ENCODE measurements at places on chromosomes 16 and 17.

DNA sequence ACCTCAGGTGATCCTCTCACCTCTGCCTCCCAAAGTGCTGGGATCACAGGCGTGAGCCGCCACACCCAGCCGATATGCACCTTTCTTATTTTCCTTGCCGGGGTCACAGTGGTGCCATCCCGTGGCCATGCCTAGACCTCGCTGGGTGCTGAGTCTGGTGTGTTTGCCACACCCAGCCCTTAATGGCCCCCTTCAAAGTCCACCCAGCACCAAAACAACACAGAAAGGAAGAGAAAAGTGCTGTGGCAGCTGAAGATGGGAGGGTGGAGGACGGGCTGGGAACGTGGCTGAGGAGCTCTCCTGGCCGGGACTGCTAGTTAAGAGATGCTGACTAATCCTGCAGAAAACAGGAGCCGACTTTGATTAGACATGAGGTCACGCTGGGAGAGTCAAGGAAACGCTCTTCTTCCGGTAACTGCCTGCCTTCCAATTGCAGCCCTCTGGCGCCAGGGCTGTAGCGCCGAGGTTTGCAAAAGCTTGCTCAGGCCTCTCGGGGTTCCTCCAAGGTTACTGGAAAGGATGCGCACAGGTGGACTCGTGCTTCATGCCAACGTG is 10.9 kb downstream of the SLC43A2 start:
- no peak for DNase-seq

DNA sequence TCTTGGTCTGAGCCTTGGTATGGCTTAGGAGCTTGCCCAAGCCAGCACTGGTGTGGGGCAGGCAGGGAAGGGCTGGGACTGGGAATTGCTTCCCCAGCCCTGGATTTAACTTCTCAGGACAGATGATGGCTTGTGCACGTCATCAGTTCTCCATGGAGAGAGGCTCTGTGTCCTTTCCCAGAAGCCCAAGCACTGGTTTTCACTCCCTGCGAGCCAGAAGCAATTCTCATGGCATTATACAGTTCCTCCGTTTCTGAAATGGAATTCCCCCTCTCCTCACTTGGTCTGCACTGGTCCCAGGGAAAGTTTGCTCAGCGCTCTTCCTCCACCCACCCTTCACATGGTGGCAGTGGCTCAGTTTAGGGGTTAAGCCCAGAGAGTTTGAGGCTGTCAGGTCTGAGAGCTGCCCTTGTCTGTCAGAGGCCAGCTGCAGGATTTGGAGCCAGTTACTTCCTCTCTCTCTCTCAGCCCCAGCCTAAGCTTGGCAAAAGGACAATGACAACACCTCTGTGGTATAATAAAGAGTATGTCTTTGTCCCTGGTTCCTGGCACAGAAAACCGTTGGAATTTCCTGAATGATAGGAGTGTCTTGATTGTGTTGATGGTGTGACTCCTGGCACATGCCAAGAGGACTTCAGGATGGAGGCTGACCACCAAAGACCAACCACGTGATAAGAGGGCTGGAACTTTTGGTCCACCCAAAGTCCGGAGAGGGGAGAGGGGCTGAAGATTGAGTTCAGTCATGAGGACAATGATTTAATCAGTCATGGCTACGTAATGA is 219.6 kb upstream of the TNRC6C start:
- no peak for DNase-seq

- no peak for DNase-seq
These were observed 189.2 kb downstream of the STX8 start for GRCh38 chr17:9386401-9386800.

DNA sequence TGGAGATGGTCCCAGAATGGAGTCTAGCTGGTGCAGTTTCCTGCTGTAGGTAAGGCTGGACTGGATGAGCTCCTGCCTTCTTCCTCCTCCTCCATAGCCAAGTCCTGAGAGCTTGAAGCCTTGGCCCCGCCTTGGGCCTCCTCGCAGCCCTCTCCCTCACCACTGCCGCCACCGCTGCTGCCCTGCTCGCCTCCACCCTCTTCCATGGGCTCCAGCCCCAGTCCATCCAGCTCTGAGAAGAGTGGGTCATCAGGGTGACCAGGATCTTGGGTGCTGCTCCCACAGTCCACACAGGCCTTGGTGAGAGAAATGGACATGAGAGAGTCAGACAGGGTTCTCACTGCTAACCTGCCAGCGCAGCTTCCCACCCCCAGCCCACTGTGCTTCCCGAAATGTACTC is 11.2 kb downstream of the PER1 start:
- DNase-seq, result no peak

DNA sequence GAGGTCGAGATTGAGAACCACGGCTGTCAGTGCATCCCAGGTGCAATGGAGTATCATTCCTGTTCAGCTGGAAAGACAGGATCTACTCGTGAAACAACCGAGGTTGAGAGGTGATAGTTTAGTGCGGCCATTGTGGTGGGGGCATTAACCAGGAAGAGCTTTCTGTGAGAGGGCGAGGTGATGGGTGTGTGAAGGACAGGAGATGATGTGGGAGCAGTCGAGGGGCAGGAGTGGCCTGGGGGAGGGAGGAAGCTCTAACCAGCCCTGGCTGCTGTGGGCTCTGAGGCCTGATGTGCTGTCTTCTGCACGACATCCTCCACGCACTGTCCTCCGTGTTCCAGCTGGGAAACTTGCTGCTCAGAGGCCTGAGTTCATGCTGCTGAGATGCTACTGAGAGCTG is 22.0 kb downstream of the GOSR2 start:
- DNase-seq, result no peak

GRCh38 chr17:75088465-75089417 is 987 bp downstream of the SLC16A5 start:
- no peak for DNase-seq

DNA sequence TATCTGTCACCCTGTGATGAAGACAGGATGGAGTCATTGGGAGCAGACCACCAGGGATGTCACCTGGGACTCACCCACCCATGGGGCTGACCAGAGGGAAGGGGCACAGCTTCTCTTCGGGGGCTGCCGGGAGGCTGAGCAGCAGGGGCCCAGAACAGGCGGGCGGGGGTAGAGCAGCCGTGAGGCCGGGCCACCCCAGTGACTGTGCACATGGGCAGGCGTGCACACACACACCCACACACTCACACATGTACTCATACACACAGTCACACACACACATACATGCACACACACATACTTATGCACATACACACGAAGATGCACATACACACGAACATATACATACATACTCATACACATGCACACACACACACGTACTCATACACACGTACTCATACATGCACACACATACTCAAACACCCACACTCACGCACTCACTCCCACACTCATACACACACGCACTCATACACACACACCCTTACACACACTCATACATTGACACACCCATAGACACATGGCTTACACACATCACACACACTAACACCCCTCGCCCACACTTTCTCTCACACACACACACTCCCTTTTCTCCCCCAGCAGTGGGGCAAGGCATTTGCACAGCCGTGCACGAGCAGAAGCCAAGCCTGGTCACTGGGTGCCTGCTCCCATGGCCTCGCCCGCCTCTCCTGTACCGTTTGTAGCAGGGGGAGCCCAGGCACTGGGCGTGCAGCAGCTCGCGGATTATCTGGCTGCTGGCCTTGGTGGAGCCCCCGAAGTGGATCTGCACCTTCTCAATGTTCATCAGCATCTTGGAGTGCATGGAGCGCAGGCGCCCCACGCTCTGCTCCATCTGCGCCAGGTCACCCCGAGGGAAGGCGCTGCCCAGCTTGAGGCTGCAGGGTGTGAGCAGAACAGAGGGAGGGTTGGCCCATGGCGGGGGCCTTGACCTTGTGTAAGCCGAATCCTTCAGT is 12.4 kb downstream of the UBALD2 start:
- no peak for DNase-seq

DNA sequence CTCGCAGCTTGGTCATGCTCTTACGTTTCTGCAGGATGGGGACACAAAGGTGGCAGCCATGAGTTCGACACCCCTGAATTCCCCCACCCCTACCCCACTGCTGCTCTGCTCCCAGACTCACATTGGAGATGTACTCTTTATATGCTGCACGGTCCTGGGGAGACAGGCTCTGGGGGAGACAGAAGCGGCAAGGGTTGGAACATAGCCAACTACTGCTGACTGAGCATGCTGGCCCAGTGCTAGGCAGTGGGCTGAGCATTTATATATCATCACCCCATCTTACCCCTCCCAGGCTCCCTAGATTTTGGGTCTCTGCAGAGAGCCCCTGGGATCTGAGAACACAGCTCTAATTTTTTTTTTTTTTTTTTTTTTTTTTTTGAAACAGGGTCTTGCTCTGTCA is 8.1 kb upstream of the ATXN7L3 start:
- no peak for DNase-seq

- DNase-seq, result no peak
These were observed 27.6 kb downstream of the ZNF276 start for GRCh38 chr16:89748921-89749320.

GRCh38 chr17:48747445-48748363 is 19.2 kb upstream of the HOXB13 start:
- no peak for DNase-seq

GRCh38 chr16:64346080-64346479 is 775.8 kb downstream of the CDH11 start:
- no peak for DNase-seq

- no peak for DNase-seq
These were observed 33.5 kb downstream of the GNA13 start for GRCh38 chr17:65022751-65023700.

GRCh38 chr16:30491744-30492308 is 19.3 kb downstream of the ITGAL start:
- DNase-seq, result no peak
